ENCODE measurements at places on chromosomes 3 and 15.

- DNase-seq, result no peak
Measured at GRCh38 chr15:32649342-32649741, 7.8 kb downstream of the SCG5 start.

DNA sequence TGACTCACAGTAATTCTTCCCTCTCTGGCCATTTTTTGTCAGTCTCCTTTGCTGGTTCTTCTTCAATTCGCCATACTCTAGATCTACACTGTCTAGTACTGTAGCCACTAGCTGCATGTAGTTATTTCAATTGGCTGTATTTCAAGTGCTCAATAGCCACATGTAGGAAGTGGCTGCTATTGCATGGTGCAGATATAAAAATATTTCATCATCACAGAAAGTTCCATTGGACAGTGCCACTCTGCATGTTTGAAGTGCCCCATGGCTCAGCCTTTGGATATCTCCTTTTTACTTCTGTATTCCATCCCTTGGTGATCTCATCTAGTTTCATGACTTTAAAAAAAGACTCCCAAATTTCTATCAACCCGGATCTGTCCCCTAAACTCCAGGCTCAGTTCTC lies 22.1 kb downstream of the PPP2R3A start:
- no peak for DNase-seq

DNA sequence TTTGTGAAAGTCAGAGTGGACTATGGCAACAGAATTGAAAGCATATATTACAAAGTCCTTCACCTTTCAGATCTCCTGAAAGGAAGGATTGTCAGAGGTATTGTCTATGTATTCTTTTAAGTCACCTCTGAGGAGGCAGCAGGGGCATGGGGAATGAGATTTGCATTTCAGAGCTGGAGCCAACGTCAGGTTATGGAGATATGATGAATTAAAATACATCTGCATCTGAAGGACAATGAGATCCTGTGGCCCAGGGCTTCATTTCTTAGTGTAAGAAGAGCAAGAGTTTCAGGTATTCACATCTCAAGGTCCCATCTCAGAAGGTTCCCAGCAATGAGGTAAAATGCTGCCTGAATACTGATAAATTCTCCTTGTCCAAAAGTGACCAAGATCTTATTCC lies 695.8 kb downstream of the TUSC7 start:
- no peak for DNase-seq

GRCh38 chr3:42535981-42536784 lies 33.7 kb downstream of the VIPR1 start:
- DNase-seq, result no peak

- DNase-seq, result no peak
Measured at GRCh38 chr15:73781038-73781925, 28.1 kb upstream of the INSYN1 start.

- no peak for DNase-seq
Measured at GRCh38 chr15:37581866-37582532, 352.4 kb upstream of the TMCO5A start.

- no peak for DNase-seq
Measured at GRCh38 chr3:196643201-196643749, 3.8 kb downstream of the NRROS start.

DNA sequence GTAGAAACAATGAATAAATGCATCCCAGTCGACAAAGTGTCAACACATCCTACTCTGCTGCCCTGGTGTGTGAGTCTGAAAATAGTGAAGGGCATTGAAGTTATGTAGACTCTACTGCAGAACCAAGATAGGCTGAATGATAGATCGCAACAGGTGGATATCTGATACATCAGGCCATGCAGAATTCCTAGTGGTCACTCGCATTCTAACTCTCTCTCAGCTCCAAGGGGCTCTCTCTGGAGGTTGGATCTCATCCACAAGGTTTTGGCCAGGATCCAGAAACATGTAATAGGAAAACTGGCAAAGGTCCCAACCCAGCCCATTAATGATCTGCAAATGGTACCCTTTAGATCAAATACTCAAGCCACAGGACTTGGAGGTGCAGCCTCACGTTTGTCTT lies 514.1 kb downstream of the MAGI1 start:
- DNase-seq, result no peak

GRCh38 chr15:72540606-72541237 lies 66.6 kb downstream of the ARIH1 start:
- DNase-seq, result no peak

DNA sequence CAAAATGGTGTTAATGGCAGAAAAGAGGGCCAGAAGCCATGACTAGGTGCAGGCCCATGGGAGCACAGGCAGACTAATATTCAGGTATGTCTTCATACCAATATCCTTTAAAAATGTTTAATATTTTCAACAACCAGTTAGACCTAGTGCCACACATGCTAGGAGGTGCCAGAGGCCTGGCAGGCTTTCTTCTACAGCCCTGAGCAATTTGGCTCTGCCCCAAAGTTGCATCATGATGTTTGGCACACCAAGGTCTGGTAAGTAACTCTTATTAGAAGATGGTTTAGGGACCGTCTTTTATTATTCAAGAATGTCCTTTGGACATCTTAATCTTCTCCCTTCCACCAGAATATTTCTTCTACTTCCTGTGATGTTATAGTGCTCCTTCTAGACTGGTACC lies 34.8 kb downstream of the MITF start:
- DNase-seq, result no peak

GRCh38 chr3:177694951-177695350 lies 497.7 kb upstream of the TBL1XR1 start:
- no peak for DNase-seq
